K562 (cell line): ENCODE measurements at places on chromosomes 3 and 15. TPM values are rescaled to one million over a fixed set of nuclear protein-coding genes. Genes with fewer than 3 reads are reported as not detected.

DNA sequence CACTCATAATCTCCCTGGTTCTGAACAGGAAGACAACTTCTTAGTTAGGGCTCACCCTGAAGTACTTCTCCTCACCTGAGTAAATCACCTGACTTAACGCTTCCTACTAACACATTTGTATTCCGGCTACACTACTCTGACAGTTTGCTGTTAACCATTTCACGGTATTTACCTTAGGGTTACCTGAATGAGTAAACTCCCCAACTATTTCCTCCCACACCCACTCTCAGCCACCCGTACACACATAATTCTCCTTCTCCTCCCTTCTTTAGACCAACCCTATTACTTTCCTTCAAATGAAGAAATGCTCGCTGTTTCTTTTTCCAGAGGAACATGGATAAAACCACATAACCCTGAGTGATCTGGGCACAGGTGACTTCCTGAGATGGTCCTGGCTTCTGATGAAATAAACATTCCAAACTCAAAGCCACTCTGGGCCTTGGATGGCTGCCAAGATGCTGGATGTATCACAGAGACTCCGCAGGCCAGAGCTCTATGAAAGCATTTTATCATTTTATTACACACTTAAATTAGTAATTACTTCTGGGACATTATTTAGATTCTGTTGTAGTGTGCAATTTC lies 183.6 kb upstream of the ATP11B start:
- no peak for DNase-seq
- no peaks in the 10 kb centered on the region for H3K4me1 ChIP-seq
- H3K36me3 ChIP-seq: no peaks in the 10 kb centered on the region
- no peak overlapping the region for H3K27ac ChIP-seq
- no peaks in the 10 kb centered on the region for H3K27me3 ChIP-seq

The AGBL1 gene
- not detected in 2 replicates for total RNA-seq

- no peak overlapping the region for H3K27ac ChIP-seq
- no peaks in the 10 kb centered on the region for H3K36me3 ChIP-seq
- H3K4me1 ChIP-seq: no peaks in the 10 kb centered on the region
- H3K4me3 ChIP-seq: no peak overlapping the region
- H3K27me3 ChIP-seq: no peaks in the 10 kb centered on the region
Measured at GRCh38 chr3:114973536-114973935, 173.6 kb downstream of the ZBTB20 start.

- H3K27ac ChIP-seq: no peak overlapping the region
- H3K4me3 ChIP-seq: no peak overlapping the region
- no peaks in the 10 kb centered on the region for H3K27me3 ChIP-seq
- H3K4me1 ChIP-seq: no peaks in the 10 kb centered on the region
- no peaks in the 10 kb centered on the region for H3K36me3 ChIP-seq
Measured at GRCh38 chr3:146881356-146881755, 276.2 kb upstream of the PLSCR5 start.

The PRTG gene
- 0.09 and 0.18 TPM in 2 replicates for total RNA-seq

- no peaks in the 10 kb centered on the region for H3K27me3 ChIP-seq
- DNase-seq: no peak
- no peak overlapping the region for H3K4me3 ChIP-seq
- no peaks in the 10 kb centered on the region for H3K36me3 ChIP-seq
Measured at GRCh38 chr15:80494756-80495155, 90.6 kb downstream of the ARNT2 start.

GRCh38 chr3:108136561-108137459 lies 46.0 kb upstream of the CD47 start:
- no peaks in the 10 kb centered on the region for H3K27me3 ChIP-seq
- no peak overlapping the region for H3K4me3 ChIP-seq
- no peak overlapping the region for H3K27ac ChIP-seq
- H3K4me1 ChIP-seq: no peaks in the 10 kb centered on the region
- no peaks in the 10 kb centered on the region for H3K36me3 ChIP-seq
- no peak for DNase-seq

DNA sequence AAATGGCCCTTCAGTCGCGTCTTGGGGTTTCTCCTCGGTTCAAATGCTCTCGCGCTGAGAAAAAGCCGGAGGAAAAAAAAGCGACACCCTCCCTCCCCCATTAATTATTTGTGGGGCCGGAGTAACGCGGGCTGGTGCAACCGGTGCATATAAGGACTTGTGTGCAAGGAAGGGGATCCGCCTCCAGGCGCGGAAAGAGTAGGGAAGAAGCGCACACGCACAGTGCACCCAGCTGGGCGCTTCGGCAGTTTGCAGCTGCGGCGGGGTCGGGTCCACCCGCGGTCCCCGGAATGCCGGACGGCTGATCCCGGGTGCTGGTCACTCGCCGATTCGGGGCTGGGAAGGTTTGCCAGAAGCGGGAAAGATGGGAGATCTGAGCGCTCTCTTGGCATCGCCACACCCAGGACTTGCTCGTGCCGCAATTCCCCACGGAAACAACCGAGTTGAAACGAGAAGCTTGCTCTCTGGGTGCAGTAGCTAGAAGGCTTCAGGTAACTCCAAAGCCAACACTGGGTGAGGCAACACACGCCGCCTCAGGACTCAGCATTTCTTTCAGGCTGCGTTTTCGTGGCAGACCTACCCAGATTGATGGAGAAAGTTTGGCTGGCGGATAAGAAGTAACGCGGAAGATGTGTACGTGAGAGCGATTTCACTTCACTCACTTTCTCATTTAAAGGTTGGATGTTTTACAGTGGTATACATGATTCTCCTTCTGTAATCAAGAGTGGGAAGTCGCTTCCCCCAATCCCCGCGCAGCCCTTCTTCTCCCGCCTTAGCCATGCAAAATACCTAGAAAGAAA lies 720 bp upstream of the TNIK start:
- peak; percentile 62 for DNase-seq
- peak overlapping the region; percentile 57 for H3K4me3 ChIP-seq
- no peaks in the 10 kb centered on the region for H3K27me3 ChIP-seq
- H3K4me1 ChIP-seq: peaks cover 12% of the 10 kb centered on the region
- peak overlapping the region; percentile 84 for H3K27ac ChIP-seq
- no peaks in the 10 kb centered on the region for H3K36me3 ChIP-seq
